Epithelial cell of prostate (primary cell): ENCODE measurements at places on chromosomes 2 and 18.

DNA sequence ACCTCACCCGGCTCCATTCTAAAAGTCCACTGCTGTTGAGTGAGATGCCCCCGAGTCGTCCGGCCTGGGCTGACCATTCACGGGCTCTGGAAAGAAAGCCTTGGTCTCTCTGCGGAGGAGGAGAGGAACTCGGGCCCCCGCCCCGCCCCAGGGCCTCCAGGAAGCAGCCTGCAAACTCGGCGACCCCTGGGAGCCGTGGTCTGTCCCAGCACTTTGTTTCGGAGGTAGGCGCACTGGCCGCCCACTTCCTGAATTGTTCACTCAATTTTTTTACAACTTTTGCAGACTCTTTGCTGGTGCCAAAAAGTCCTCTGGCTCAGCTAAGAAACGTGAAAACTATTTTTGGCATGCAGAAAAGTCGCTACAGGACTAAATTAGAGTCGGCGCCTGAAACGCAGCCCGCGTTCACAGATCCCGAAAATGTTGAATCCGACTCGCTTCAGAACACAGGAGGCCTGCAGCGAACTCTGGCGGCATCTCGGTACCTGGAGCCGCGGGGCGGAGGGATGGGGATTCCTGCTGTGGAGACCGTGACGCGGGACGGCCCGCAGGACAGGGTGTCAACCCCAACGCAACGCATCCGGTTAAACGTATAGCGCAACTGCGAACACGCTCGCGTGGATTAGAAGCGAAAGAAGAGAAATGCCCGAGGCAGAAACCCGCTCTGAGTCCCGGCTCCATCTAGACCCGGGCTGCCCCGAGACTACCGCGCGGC is 1.5 kb downstream of the PXDN start:
- peak; percentile 69 for DNase-seq

DNA sequence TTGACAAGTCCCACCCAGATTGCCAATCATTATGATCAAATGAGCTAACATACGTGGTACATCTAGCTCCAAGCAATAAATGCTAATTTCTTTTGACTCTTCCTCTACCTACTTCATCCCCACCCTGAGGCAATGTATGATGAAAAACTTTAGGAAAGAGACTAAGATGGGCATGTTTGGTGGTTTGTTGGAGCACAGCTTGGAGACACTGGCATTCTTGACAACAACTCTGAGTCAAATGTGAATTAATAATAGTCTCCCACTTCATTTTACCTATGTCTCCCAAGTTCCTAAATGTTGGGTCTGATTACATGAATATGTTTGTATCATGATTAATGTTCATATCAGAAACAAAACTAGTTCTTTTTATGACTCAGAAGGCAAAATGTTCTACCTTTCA is 36.6 kb downstream of the EXOC6B start:
- no peak for DNase-seq

GRCh38 chr18:22221350-22221749 is 52.0 kb downstream of the GATA6 start:
- no peak for DNase-seq

GRCh38 chr2:237438080-237438940 is 24.3 kb upstream of the COL6A3 start:
- DNase-seq, result no peak

DNA sequence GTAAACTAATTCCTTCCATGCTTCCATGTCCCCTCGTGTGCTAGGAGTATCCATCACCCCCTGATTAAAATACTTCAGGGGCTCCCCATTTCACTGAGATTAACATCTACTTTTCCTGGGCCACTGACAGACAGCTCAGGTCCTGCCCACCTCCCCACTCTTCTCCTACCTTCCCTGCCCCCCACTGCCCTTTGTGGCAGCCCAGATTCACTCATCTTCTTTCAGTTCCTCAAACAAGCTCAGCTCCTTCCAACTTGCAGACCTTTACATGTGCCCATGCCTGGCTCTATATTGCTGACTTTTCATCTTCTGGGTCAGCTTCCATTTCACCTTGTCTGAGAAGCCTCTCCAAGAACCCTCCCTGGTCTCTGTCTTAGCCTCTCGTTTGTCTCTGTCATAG is 12.0 kb downstream of the RUFY4 start:
- no peak for DNase-seq

DNA sequence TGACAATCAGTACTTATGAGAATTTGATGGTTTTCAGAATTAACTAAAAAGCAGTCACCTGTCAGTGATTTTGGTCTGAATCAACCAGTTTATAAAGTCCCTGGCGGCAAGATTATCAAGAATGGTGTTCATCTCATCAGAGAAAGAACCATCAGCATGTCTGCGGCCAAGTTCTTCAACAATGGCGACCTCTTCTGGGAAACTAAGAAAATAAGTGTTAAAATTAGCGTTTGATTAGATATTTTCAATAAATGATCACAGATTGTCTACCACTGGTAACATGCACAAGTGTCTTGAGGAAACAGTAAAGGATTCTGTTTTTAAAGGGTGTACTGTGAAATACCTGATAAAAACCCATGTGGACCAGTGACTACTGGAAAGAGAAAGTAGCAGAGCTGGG is 8.1 kb downstream of the GCG start:
- no peak for DNase-seq

DNA sequence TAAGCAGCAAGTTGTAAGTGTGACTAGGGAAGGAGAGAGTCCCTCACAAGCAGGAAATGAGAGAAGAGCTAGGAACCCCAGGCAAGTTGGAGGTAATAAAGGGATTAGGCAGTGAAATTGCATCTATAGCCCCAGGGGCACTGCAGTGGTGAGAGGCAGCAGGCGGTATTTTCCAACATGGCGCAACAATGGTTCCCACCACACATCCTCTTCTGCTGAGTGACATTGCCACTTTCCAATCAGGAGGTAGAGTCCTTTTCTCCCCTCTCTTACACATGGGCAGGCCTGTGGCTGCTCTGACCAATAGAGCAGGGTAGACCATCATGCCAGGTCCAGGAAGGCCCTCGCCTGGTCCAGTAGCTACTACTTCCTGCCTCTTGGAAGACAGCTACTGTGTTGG is 86.6 kb downstream of the DNER start:
- DNase-seq, result no peak

- DNase-seq, result no peak
Observed at GRCh38 chr2:179344970-179345369, 80.3 kb upstream of the SESTD1 start.

GRCh38 chr2:72710418-72711152 is 115.2 kb downstream of the EXOC6B start:
- no peak for DNase-seq

GRCh38 chr18:10009321-10010144 is 95.7 kb downstream of the VAPA start:
- no peak for DNase-seq

DNA sequence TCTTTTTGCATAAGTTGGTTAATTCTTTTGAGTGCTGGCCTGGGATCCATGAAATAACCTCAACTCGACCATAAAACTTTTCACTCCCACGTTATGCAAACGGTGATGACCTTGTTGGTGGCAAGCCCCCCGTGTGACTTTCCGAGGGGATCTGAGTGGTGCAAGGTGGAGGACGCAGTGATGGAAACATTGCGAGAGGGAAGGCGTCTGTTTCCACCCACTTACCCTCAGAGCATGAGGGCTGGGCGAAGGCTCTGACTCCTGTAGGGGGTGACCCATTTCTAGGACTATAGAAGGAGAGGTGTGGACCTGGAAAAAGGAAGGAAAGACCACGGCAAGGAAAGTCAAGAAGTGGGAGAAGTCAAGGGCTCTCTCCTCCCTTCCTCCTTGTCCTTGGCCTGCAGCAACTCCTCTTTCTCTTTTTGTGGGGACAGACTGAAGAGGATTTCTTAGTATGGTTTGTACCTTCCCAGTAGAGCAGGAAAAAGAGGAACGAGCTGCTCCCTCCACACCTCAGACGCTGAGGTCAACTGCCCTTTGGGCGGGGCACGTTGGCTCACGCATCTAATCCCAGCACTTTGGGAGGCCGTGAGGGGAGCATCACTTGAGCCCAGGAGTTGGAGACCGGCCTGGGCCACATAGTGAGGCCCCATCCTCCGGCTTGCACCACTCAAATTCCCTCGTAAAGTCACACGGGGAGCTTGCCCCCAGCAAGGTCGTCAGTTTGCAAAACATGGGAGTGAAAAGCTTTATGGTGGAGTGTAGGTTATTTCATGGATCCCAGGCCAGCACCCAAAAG is 15.5 kb upstream of the CD8A start:
- no peak for DNase-seq

DNA sequence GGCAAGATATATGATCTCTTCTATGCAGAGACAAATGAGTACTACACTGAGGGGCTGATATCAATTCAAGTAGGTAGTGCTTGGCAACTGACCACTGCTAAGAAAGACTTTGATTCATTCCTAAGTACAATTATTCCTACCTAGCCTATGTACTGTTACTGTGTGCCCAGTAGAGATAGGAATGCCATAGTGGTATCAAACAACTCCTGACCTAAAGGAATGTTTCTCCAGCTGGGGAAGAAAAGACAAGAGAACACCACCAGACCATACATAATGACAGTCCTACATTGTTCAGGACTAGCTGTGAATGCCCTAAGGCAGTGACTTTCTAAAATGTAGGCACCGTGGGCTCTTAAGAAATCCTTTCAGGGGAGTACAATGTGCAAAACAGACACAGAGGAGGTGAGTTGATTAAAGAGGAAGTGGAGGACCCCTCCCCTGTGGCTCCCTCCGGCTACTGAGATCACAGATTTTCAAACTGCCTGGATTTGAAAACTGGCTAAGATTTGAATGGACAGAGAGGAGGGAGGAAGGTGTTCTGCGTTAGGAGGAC is 89.1 kb downstream of the ANTXR1 start:
- DNase-seq, result no peak

- DNase-seq, result no peak
Observed at GRCh38 chr2:46925474-46926351, 10.1 kb upstream of the MCFD2 start.

- DNase-seq, result no peak
Observed at GRCh38 chr2:107362993-107363392, 463.7 kb upstream of the RGPD4 start.

DNA sequence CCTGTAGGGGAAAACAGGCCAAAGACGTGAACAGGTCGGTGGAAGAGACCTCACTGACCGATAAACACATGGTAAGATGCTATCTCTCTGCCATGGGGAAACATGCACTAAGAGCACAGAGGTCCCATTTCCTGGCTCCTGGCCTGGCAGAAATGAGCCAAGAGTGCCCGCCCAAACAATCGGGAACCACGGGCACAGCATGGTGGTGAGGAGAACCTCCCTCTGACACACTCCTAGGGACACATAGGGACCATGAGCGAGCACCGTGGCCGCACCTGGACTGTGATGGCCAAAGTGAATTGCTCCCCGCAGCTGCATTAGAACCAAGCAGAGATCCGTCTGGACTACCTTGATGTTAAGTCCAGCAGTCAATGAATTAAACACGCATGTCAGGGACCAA is 11.1 kb downstream of the HS6ST1 start:
- no peak for DNase-seq

DNA sequence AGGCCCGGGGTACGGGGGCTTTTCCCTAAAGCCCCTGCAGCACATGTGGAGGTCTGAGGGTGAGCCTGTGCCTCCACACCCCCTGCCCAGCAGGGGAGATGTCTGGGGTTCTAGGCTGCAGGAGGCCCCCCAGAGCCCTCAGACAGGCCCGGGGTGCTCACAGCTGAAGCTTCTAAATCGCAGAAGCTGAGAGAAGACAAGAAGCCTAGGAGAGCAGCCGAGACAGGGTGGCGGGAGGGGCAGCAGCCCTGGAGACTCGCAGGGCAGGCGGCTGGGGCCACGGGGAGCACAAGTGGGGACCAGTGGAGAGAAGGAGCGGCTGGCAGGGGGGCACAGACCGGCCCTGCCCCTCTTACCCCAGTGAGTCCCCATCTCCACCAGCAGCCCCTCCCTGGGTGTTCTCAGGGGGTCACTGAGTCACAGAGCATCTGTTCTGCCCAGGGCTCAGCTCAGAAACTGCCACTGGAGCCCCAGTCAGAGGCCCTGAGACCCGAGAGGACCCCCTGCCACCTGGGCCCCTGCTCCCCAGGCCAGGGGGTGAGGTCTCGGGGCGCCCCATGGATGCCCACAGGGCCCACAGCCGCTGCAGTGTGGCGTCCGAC is 26.1 kb downstream of the GPC1 start:
- no peak for DNase-seq

- no peak for DNase-seq
Observed at GRCh38 chr2:44941551-44942234, at the start of gene SIX3. Gene SIX3, plus strand, starts transcription at chr2:44941702. Its CDS starts 403 bp downstream, at chr2:44942105.

DNA sequence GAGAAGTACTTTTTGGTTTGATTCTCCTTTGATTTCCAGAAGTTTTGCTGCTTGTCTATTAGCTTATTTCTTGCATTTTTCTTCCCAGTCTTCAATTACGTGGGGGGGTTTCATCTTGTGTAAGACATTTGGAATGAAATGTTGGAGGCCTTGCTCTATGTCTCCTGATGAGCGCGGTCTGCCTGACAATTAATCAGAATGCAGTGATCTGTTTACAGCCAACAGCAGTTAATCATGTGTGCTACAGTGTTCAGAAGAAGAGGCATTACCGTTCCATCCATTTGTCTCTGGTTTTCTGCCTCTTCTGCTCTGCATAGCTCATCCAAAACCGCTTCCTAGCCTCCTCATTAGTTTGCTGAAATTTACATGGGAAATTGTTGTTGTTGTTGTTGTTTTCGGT is 134.4 kb upstream of the ST6GAL2 start:
- DNase-seq, result no peak

DNA sequence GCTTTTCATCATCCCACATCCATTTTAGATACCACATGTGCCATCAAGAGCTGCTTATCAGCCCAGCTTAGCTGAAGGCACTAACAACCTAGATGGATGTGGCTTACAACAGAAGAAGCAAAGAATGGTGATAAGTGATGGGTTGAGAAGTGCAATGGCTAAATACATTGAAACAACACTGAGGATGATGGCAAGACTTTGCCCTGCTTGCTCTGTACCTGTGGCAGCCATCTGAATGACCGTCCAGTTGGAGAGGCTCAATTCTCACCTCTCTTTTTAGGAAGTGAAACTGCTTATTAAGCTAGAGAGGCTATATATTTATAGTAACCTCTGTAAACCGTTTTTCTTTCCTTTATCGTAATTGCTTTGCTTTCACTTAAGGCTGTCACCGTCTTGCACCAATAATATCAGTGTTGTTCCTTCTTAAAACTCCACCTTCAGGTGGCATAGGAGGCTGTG is 5.7 kb downstream of the GPATCH11 start:
- no peak for DNase-seq

DNA sequence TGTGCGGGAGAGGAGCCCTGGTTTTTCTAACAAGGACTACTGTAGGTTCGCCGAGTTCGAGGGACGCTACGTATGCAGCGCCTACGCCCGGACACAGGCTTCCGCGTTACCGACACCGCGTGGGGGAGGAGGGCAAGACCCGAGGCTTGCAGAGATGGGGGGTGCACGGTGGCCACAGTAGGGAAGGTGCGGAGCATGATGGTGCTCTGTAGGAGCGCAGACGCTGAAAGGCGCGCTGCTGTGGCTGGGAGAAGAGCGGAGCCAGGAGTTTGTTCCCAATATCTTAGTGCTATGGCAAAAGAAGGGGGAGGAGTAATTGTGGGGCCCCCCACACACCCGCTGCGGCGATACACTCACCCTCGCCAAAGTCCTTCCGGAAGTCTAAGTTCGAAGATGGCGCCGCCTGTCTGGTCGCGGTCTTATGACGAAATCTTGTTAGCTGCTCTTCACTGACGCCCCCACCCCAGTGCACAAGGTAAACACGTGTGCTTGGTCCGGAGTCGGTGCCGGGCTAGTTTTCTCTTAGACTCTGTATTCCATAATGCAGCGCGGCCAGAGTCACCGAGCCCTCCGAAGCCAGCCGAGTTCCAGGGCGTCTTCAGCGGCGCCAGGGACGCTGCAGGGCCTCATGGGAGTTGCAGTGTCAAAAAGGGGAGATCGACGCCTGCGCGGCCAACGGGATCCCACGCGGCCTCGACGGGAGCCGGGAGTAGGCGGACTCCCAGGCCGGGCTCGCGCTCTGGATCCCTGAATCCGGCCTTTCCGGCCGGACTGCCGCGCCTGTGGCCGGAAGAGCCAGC is at the start of gene GTF3C2:
TSS of gene GTF3C2 (minus strand) at position 383 of the 800 bp plus-strand sequence. CDS start 13,210 bp downstream, outside the sequence.
- peak; percentile 83 for DNase-seq
